Left ventricle myocardium superior (tissue), 1 donor: ENCODE measurements at places on chromosomes 11 and 22. TPM values are rescaled to one million over a fixed set of nuclear protein-coding genes. Genes with fewer than 3 reads are reported as not detected.

- no peak for DNase-seq
Observed at GRCh38 chr11:105211806-105212554, 72.4 kb upstream of the CARD18 start.

- DNase-seq: no peak
Observed at GRCh38 chr11:47510209-47510608, 42.7 kb downstream of the CELF1 start.

- no peak for DNase-seq
Observed at GRCh38 chr22:37909766-37910165, 3.7 kb downstream of the MICALL1 start.

The APOBEC3C gene
- total RNA-seq: 31.1 TPM
